ENCODE measurements at places on chromosomes 6 and 20.

- no peak for DNase-seq
These were observed 837 bp upstream of the OSER1 start for GRCh38 chr20:44211177-44212039.

DNA sequence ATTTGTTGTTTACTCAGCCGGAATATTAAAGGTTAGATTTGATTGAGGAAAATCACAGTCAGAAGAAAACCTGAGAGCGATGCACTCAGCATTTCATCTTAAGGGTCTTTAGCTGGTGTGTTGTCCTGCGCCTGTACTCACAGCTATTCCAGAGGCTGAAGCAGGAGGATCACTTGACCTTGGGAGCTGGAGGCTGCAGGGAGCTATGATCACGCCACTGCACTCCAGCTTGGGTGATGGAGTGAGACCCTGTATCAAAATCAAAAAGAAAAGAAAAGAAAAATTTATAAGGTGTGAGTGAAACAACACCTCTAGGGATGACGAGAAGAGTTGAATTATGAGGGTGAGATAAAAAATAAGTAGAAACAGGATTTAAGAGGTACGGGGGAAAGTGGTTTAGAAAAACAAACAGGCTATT lies 165.0 kb downstream of the TRIM27 start:
- DNase-seq = no peak

- no peak for DNase-seq
These were observed 346.8 kb upstream of the ARID1B start for GRCh38 chr6:156430386-156430785.

GRCh38 chr6:6788394-6789032 lies 200.0 kb downstream of the LY86 start:
- peak; percentile 99 for DNase-seq

DNA sequence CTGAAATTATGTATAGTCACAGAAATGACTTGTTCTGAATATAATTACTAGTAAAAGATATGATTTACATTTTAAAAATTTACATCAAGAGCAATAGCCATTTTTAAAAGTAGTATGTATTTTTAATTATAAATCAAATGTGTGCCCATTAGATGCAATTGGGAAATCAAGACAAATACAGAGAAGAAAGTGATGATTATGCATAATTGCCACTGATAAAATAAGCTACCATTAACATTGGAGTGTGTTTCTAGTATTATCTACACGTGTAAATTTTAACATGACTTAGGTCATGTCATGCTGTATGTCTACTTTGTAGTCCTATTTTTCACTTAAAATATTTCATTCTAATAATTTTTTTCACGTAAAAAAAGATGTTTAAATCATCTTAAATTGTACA lies 22.8 kb upstream of the MEI4 start:
- no peak for DNase-seq

GRCh38 chr6:449057-449430 lies 57.5 kb downstream of the IRF4 start:
- no peak for DNase-seq

GRCh38 chr6:12294851-12295536 lies 4.8 kb downstream of the EDN1 start:
- no peak for DNase-seq

DNA sequence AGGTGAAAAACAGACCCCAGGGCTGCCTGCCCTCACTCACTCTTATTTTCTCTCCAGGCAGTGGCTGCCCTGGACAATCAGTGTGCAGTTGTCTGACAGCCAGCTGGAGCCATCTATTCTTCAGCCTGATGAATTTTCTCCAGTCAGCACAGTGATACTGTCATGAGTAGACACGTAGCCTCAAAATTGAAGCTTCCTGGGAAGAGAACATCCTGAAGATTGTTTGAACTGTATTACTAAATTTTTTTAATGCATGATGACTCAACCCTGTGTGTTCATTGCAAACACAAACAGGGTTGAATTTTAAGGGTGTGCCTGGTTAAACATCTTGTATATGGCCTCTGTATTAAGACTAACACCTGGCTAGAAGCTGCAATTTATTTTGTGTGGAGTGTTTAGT lies 49.8 kb upstream of the STXBP5 start:
- DNase-seq = no peak

DNA sequence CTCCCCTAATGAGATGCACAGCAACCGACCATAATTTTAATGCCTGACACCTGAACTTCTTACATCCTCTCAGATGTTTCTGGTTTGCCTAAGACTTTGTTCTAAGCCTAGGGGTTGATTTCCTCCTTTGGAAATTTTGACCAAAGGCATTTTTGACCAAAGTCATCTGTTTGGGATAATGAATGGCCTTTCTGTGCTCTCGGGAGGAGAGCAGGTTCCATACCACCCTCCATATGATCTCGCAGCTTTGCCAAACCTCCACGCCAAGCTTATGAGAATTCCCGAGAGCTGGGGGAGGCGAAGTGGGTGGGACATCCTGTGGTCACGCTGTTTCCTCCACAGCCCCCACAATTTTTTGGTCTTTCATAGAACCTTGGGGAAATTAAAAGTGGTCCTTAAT lies 91.7 kb downstream of the SCML4 start:
- no peak for DNase-seq

- DNase-seq = no peak
These were observed 4.9 kb downstream of the COL9A3 start for GRCh38 chr20:62821726-62822210.

GRCh38 chr20:61531553-61532345 lies 279.7 kb downstream of the CDH4 start:
- DNase-seq = no peak

- no peak for DNase-seq
These were observed at the start of gene NPEPL1 for GRCh38 chr20:58692579-58693225. Gene NPEPL1, plus strand, starts transcription at chr20:58692800. Its CDS starts 101 bp downstream, at chr20:58692901.

DNA sequence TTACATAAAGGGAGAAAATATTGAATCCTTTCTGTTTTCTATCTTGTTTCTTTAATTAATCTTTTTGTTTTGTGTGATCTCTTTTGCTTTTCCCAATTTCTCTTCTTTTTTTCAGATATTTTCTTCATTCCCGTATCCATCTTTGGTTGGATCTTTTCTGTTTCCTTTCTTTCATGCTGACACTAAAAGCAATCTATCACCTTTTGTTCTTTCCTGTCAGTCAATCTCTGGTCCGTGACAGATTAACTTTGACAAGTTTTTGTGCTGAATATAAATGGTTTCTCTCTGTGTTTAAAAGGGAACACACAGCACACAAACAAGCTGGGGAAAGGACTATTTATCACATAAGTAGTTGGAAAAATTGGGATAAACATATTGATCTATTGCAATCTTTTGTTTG lies 162.8 kb downstream of the GRM1 start:
- no peak for DNase-seq

DNA sequence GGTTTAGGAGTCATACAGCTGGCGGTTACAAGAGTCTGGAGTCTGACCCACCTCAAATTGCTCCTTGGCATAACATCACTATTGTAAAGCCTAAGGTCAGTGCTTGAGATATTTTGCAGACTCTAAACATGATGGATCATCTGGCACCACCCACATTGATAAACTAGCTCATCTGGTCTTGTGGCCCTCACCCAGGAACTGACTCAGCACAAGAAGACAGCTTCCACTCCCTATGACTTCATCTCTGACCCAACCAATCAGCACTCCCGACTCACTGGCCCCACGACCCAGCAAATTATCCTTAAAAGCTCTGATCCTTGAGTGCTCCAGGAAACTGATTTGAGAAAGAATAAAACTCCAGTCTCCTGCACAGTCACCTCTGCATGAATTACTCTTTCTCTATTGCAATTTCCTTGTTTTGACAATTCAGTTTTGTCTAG lies 115.9 kb downstream of the CD24 start:
- no peak for DNase-seq

DNA sequence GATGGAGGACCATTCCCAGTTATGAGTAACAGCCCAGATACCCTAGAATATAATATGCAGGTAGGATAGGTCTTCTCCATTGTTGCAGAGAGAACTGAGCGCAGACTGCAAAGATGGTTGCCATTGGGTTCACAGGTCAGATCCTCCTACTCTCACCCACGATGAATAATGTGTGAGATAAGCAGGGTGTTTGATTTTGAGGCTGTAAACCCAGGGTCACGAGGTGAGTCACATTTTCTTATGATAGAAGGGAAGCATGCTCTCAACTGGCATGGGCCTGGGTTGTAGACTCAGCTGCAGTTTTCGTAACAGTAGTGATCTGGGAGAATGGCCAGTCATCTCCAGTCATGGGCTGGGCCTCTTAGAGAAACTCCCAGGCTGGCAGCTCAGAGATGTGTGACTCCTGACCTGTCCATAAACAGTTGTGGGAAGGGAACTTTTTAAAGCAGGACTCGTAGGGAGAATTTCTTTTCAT lies 74.2 kb downstream of the CD164 start:
- no peak for DNase-seq

GRCh38 chr20:890666-891057 lies 25.5 kb downstream of the ANGPT4 start:
- no peak for DNase-seq
